ENCODE measurements at places on chromosomes 3 and 15.
A peak's percentile ranks its signal among the peaks of the same experiment; 100 is the strongest.

DNA sequence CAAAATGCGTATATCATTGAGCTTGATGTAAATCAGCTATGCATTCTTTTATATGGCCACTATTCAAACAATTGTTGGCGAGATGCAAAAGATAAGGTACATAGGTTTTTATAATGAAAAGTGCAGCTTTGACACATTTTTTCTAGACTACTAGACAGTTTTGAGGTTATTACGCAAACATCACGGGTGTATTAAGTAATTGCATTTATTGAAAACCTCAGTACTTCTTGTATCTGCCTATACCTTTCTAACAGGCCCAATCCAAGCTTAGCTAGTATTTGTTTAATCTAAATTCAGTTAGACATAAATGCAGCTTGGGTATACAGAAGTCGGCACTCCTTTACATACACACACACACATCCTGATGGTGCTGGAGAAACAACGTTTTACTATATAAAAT lies 2.7 kb downstream of the SPESP1 start:
- no peak for DNase-seq

- no peak for DNase-seq
These were observed 35.5 kb downstream of the ARRDC4 start for GRCh38 chr15:97995881-97996603.

DNA sequence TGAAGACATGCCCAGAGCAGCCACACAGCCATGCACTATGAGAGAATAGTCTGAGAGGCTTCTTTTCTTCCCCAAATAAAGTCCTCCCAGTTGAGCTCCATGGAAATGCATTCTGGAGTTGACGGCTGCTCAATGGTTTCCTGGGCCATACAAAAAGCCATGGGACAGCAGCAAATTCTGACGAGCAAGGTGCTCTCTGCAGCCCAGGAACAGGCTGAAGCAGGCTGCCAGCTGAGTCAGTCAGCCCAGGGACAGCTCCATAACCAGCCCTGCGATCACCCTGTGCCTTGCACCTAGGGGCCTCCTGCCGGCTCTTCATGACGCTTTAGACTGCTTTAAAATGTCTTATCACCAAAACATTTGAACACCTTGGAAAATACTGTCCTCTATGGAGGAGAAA lies 256.3 kb upstream of the CHRNA7 start:
- no peak for DNase-seq

DNA sequence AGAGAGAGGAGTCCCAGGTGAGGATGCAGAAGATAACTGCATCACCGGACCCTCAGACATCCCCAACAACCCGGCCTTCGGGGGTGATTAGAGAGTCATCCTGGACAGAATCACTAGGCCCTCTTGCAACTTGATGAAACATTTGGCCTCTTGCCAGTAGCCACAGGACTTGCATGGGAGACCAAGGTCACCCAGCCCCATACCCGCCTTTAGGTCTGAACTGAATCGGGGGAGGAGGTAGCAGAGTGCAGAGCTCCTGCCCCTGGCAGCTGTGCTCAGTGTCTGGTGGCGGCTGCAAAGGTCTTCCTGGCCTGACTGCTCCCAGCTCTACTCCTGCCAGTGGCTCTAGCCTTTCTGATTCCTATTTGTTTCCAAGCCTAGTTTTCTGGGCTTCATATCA lies 12.4 kb downstream of the PIF1 start:
- no peak for DNase-seq

GRCh38 chr3:79672731-79673130 lies 95.1 kb downstream of the ROBO1 start:
- DNase-seq, result no peak

GRCh38 chr3:30680789-30681648 lies 74.6 kb downstream of the TGFBR2 start:
- no peak for DNase-seq

DNA sequence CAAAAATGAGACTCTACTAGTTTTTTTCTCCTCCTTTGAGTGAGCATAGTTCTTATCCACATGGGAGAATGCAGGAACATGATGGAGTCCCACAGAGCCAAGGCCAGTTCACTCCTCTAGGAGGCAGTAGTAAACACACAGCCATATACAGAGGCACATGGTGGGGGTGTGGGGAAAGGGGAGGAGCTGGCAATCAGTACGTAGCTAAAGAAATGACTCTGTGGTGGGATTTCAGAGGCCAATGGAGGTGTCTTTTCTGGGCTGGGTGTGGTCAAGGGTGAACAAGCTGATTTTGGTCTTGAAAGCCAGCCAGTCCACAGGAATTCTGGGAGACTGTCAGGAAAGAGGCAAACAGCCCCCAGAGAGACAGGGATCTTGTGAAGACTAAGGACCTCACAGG lies 6.6 kb upstream of the RAB11A start:
- DNase-seq, result peak; percentile 4

DNA sequence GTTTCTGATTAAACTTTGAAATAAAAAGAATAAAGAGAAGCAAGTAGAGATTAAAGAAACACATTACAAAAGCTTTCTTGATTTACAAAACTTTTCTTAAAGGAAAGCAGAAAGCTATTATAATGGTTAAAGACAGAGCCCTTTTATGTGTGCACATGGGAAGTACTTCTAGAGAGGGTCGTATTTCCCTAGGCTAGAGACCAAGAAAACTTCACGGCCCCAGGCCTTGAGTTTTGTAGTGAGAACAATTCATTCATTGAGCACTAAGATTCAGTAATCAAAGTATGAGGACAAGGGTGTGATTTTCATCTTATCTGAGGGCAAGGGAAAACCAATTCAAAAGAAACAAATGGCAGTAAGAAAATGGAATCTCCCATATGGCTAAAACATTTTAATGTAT lies 854.1 kb downstream of the ROBO1 start:
- DNase-seq, result no peak

DNA sequence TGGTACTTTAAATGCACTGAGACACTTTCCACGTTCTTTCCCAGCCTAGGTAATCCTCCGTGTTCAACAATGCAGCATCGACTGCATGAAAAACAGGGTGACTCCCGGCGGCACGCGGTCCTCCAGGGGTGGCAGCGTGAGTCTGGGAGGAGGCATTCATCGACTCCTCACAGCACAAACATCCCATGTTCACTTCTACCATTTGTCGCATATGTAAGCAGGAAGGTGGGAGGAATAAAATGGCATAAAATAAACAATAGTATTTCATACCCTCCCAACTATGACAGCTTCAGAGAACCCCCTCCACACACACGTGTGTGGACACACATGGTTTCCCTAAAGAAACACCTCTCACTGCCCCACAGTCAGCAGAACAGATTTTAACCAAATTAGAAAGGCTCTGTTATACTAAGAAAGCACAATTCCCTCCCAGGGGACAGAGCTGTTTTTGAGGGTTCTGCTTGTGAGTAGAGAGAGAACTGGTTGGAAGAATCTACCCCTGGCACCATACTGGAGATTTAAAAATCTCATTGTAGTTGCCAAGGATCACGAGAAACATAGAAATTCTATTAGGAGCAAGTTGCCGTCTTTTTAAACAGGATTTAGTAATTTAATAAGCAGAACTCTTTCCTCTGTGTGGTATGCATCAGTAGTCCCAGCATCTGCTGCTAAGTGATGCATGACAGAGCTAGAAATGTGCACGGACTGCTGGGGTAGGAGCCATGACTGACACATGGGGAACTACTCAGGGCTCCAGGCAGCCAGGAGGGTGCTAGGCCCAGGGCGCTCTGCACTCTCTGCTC lies 6.0 kb downstream of the FAM43A start:
- DNase-seq, result no peak

- no peak for DNase-seq
These were observed 864 bp upstream of the NEO1 start for GRCh38 chr15:73051391-73051806.

DNA sequence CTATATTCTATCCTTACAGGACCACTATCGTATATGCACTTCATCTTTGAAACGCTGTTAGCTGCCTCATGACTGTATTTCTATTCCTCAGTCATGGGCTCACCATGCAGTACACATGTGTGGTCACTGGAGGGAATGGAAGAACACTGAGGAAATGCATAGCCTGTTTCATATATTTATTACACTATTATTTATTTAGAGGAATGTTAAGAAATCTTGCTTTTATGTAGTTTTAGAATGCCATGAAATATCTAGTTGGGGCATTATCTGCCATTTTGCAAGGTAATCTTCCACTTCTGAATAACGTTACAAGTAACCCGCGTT lies 155.7 kb downstream of the IGF1R start:
- no peak for DNase-seq

DNA sequence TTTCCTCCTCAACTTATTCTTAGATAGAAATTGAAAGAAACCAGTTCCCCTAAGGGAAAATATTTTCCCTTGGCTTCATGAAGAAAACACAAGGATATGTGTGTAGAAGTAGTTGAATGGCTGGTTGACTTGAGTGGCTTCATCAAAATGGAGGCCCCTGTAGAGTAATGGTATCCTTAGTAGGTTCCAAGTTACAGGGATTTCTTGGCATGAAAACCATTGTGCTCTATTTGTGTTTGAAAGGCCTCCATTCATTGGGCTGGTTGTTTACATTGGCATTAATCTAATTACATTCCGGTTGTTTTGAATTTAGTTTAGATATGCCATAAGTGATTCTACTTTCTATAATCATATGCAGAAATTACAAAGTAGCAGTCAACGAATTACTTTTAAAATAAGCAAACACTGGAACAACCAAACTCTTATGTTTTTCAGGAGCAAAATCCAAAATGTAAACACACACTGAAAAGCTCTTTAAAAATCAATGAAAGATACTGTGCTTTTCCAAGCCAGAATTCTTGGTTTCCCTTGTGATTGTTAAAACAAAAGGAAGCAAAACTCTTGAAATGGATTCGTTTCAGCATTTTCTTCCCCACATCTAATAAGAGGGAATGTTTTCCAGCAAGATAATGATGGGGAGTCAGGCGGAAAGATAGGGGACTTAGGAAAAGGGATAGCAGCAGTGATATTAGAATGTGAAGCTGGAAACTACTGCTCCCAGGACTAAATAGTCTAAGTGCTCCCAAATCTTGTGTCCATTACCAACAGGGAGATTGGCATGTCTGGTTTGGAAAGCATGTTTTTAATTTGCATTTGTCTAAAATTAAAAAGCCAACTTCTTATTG lies 77.0 kb downstream of the EPHA3 start:
- DNase-seq, result no peak

DNA sequence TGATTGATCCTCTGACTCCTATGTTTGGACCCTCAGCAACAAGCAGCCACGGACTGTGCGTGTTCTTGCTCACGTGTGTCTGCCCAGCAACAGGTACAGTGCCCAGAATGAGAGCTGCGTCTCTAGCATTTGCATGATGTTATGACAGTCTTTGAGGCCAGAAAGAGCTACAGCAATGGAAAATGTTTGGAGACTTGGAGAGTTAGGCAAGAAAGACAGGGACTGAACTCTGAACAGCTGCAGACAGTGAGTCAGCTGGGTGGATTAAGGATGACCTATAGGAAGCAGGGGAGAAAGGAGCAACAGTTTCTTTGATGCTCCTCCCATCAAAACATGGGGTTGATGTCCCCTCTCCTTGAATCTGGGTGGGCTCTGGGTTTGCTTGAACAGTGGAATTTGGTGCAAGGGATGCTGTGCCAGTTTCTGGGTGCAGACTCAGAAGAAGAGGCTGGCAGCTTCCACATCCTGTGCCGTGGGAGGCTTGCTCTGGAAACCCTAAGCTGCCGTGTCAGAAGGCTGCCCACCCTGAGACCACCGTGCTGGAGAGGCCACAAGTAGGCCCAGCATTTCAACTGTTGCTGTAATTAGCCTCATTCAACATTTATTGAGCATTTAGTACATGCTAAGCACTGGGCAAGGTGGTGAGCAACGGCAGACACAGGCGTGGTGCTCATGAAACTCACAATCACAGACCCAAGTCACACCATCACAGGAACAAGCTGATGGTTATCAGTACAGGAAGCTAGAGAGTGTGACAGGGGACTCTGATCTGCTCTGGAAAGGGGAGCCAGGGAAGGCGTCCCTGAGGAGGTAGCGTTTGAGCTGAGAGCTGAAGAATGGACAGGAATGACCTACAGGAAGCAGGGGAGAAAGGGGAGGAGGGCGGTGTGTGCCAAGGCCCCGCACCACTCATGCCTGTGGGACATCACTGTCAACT lies 21.7 kb downstream of the CCR9 start:
- no peak for DNase-seq

GRCh38 chr3:133509488-133509887 lies 64.0 kb upstream of the CDV3 start:
- no peak for DNase-seq

DNA sequence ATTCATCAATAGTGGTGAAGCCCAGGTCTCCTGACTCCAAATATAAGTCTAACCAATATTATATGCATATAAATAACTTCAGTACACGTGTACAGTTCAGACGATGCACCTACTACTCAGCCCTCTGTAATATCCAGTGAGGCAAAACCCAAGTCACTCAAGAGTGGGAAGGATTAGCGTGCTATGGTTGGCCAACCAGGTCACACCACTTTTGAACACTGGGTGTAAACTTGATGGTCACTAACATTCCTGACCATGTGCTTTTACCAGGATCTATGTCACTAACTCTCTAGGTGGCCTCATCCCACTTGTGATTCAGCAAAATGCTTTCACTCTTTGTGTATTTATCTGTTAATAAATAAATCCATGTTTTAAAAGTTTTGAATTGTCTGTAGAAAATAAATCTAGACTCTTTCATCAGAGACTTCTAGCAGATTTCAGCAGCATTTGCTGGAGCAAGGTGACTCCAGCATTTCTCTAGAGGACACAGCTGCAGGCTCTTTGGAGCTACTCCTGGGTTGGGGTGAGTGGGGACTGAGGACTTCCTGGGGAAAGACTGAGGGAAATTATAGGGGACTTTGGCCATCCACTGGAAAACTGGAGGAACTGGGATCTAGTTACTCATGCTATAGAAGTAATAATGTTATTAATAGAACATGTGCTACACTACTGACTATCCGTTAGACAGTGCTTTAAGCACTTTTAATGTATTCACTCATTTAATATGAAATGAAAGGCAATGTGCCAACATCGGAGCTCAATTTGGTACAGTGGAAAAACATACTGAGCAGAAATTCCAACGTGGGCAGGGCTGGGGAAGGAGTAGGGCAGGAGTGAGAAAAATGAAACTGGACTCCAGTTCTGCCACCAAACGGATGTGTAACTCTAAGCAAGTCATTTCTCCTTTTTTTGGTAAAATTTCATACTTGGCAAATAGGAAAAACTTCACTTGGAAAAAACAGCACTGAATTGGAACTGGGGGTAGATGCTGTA lies 97.9 kb downstream of the RORA start:
- no peak for DNase-seq

- no peak for DNase-seq
These were observed 74.2 kb upstream of the GAP43 start for GRCh38 chr3:115549071-115549470.

DNA sequence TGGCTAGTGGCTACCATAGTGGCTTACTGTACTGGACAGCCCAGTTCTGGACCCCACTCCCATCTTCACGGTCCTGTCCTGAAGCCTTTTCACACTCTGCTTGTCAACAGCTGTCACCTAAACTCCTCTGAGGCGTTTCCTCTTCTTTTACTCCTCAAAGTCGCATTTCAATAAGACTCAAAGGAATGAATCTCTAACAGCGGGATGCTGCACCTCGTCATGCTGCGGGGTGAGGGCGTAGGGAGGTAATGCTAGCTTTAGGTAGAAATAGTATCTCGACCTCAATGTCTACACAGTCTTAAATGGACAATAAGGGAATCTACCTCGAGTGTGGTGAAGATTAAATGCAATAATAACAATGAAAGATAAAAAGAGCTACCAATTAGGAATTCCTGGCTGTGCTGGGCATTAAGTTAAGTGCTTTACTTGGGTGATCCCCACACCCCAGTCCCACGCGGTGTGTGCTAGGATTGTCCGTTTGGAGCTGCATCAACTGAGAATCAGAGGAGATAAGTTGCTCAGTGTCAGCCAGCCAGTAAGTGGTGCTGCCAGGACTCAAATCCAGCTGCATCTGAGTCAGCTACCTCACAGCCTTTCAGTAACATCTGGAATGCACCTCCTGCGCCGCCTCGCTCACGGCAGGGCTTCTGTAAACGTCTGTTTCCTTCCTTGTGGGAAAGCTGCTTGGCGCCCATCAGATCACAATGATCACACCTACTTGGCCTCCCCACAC lies 14.0 kb downstream of the PLA2G4D start:
- DNase-seq, result no peak
